CD4-positive, alpha-beta T cell treated with Interleukin-17A for 4 hours (primary cell): ENCODE measurements at places on chromosomes 13 and 19.
A peak's percentile ranks its signal among the peaks of the same experiment; 100 is the strongest.

DNA sequence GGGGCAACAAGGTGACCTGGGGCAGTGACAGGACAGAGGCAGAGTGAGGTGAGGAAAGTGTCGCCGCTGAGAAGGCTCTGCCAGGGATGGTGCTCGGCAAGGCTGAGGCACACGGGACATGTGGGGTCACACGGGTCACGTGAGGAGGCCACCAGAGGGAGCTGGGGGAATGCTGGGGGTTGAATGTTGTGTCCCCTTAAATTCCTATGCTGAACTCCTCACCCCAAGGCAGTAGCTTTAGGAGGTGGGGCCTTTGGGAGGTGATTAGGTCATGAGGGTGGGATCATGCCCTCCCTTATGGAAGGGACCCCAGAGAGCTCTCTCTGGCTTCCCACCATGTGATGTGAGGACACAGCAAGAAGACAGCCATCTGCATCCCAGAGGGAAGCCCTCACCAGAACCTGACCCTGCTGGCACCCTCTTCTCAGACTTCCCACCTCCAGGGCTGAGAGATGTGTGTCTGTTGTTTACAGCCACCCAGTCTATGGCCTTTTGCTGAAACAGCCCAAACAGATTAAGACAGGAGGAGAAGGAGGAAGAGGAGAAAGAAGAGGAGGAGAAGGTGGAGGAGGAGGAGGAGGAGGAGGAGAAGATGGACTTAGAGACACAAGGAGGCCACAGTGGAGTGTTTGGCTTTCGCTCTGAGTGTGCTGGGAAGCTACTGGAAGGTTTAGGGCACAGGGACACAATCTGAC lies 35.4 kb downstream of the RFX2 start:
- peak; percentile 27 for DNase-seq

GRCh38 chr19:1483131-1483978 lies 4.3 kb upstream of the C19orf25 start:
- no peak for DNase-seq

DNA sequence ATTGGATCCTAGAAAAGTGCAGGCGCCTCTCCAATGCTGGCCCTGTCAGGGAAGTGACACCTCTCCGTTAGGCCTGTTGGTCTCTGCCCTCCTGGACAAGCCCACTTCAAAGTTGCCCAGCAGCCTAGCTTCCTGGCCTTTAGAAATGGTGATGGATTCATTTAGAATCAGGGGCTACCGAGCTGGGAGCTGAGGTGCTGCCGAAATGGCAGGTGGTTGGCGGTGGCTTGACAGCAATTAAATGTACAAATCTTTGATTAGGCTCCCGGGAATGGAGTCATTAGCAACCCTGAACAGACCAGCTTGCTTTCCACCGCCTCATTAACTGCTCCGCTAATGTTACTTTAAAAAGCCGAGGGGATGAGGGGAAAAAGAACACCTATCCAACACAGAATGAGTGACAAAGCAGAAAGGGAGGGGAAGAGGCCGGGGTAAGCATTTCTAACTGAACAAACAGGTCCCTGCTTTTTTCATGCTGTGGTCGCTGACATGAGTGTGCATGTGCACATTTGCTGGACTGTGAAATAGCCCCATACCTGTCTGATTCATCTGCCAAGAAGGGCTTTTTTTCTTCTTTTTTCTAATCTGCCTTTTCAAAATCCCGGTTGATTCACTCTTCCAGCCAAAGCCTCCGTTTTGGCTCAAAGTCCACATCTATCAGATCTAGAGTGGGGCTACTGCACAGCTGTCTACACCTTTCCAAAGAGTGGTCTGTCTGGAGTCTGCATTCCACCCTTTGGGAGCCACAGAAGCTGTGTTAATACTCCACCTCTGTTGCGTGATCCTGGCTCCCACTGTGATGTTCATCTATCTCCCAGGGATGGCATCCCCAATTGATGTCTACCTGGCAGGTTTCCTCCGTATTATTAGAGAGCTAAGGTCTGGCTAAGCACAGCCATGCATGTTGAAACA lies 431.9 kb downstream of the COG6 start:
- DNase-seq: no peak

DNA sequence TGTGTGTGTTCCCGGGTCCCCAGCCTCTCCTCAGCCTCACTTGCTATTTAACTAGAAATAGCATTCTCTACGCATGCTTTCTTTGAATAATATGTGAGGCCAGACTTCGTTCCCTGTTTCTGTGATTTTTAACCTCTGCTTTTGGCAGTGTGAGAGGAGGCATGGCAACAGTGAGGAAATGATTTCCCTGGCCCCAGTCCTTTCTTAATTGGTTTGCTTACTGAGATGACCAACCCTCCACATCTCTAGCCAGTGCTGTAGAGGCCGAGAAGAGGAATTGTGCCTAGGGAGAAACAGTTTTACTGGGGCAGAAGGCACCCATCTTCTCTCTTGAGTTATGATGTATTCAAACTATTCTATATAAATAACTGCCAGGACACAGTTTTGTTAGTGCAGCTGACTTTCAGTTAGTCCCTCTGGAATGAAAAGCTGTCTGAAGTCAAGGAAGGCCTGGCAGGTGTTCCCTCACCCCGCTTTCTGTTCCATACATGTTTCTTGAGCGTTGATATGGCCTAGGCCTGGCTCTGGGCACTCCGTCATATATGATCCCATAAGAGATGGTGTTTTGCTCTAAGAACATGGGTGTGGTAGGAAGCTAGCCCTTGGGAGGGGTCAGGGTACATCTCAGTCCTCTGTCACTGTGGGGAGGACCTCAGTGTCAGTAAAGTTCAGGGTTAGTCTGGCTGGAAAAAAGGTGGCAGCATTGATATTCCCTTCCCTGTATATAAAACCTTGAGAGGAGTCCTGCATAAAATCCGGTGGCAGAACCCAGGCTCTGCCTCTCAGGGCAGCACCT lies 73.7 kb upstream of the NPAS1 start:
- DNase-seq: no peak

DNA sequence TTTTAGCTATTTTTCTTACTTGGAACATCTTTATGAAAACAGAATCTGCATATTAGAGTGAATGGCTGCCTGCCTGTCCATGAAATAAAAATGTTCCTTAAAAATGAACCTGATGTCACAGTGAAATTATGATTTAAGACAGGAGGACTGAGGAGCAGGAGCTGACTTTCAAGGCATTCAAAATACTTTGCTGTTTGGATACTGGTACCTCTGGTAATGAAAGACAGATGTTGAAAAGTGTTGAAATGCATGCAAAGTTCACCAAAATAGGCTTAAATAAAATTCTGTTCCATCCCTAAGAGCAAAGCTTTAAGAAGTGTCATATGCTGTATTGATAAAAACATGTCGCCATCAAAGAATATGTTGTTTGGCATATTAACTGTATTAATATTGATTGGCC lies 1.7 kb downstream of the ARHGEF7 start:
- no peak for DNase-seq

GRCh38 chr13:27820524-27821482 lies 28.5 kb downstream of the GSX1 start:
- DNase-seq: no peak

DNA sequence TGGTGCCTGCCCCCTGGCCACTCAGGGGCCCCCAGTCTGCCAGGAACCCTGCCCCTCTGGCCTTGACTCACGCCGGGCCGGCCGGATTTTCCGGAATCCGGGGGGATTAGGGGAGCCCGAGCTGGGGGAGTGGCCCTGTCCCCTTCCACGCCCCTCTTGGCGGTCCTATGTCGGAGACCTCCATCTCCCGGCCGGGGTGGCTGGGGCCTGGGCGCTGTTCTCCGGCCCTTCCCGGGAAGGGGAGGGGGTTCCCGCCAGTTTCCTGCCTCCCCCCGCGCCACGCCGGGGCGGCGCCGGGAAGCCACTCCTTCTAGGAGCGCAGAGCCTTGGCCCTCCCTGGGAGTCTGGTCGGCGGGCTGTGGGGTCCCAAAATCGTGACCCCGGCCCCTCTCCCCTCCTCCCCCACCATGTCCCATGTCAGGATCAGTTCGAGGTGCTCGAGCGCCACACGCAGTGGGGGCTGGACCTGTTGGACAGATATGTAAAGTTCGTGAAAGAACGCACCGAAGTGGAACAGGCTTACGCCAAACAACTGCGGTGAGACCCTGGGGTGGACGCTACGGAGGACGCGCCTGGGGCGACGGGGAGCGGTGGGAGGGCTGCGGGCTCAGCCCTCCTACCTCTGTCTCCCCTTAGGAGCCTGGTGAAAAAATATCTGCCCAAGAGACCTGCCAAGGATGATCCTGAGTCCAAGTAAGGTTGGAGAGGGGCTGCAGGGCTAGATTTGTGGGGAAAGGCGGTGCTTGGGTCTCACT lies 1.3 kb downstream of the TRIP10 start:
- peak; percentile 35 for DNase-seq

- no peak for DNase-seq
Observed at GRCh38 chr19:42075364-42075615, 676 bp upstream of the ZNF574 start.

GRCh38 chr13:27138457-27139093 lies 33.0 kb downstream of the USP12 start:
- DNase-seq: no peak

DNA sequence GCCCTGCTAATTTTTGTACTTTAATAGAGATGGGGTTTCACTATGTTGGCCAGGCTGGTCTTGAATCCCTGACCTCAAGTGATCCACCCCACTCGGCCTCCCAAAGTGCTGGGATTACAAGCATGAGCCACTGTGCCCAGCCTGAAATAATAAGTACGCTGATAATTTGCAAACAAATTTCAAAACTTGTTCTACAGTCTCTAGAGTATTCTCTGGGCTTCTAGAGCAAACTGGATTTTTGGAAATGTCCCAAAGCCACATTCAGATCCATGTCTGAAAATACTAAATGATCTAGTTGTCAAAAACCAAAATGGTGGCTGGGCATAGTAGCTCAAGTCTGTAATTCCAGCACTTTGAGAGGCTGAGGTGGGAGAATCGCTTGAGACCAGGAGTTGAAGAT lies 39.9 kb upstream of the PSPC1 start:
- no peak for DNase-seq

DNA sequence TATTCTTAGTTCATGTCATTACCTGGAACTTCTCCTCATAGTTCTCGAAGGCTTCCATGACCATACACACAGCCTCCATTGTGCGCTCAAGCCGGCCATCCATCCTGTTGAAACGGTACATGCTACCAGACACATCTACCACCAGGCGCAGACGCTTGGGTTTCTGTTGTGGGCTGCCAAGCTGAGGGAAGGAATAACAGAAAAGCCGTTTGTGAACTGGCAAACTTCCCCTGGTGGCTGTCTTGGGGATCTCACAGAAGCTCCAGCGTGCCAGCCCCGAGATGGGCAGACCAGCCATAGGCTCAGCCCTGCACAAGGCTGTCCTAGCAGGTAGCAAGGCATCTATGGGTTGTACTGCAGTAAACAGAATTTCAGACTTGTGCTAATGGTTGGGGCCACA lies 130.1 kb downstream of the RGCC start:
- DNase-seq: peak; percentile 63

DNA sequence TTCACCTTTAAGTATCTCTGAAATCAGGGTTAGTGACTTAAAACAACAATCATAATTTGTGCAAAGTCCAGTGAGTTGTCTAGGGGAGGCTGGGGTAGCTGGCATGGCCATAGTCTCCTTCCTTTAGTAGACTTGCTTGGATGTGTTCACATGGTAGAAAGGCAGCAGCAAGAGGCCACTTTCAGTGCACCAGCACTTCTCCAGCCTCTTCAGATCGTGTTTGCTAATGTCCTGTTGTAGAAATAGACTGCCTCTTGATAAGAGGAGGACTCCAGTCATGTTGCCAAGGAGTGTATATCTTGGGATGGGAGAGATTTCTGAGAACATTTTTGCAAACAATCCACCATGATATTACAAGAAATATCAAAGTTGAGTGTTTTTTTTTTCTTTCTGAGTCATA lies 22.9 kb downstream of the WDFY2 start:
- DNase-seq: no peak

DNA sequence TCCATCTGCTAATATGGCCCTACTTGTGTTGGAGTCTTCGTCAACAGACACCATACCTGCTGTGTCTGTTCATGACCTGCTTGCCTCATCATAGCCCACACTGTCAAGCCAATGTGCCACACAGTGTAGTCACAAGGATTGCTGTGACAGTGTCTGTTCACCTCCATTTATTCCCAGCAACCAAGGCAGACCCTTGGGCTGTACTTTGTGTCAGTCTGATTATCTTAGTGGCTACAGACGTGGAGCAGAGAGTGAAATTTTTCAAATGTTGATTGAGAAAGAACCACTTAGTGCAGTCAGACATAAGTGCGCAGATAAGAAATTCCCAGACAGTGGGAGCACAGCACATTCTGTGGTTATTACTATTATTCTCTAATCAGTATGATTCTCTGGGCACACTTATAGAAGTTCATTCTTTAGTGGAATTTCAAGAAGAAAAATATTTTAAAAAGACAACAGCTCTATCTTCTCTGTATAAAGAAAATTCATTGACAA lies 184.6 kb downstream of the GPC6 start:
- no peak for DNase-seq

DNA sequence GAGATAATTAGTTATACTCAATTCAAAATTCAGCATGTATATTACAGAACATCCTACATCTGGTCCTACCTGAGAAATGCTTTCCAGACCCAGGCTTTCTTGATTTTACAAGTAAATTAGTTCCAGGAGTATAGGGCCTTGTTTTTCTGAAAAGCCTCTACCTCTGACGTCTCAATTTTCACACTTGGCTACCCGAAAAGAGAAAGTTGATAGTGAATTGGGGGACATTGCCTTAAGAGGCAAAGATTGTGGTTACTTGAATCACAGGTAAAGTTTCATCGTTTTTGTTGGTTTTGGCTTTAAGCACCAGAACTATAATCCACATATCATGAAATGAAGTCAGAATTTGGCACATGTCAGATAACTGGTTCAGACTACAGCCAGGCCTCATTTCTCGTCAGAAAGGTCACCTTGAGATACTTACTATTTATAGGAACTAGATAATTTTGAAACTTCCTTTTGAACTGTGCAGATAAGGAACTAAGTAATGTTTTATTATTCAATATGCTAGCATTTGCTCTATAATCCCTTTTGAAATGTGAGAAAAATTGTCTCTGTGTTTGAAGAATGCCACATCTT lies 30.8 kb downstream of the FAM124A start:
- no peak for DNase-seq

GRCh38 chr19:18650468-18651041 lies 13.7 kb downstream of the KLHL26 start:
- DNase-seq: no peak

DNA sequence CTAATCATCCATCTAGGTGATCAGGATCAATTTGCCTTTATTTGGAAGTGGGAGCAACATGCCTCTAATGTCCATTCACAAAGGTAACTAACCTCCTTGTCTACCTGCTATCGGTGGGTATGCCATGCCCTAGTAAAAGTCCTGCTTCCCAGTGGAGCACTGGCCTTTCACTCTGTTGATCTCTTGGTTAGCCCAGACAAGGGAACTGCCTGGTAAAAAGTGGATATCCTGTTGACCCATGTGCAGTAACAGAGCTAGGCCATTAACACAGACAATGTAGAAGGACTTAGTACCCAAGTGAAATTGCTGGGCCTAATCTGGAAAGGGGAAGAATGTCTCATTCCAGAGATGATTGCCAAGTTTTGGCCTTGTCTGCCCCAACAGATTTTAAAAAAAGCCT lies 171.5 kb upstream of the CSNK1A1L start:
- no peak for DNase-seq

DNA sequence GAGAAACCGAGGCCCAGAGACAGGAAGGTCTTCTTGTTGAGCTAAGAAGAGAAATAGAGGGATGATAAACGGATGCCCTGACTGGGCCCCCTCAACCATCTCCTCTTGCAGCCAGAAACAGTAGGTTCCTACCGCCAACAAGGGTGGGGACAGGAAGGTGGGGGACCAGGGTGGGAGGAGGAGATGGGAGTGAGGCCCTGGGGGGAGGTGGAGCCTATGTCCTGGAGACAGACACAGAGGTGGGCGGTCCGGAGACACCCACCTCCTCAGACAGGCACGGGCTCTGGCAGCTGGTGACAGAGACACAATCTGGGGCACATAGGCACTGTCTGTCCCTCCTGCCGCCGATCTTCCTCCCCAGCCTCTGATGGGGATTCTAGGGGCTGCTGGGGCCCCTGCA lies 16.9 kb downstream of the GADD45B start:
- DNase-seq: no peak
